Stimulated activated CD8-positive, alpha-beta memory T cell treated with anti-CD3 and anti-CD28 coated beads, Interleukin-4, amount 100 ng/mL, for 24 hours (primary cell): ENCODE measurements at places on chromosomes 1 and 21.

- DNase-seq: no peak
These were observed 160.7 kb downstream of the HHIPL2 start for GRCh38 chr1:222387007-222387814.

- DNase-seq: no peak
These were observed 36.9 kb upstream of the RGS1 start for GRCh38 chr1:192538407-192539296.

DNA sequence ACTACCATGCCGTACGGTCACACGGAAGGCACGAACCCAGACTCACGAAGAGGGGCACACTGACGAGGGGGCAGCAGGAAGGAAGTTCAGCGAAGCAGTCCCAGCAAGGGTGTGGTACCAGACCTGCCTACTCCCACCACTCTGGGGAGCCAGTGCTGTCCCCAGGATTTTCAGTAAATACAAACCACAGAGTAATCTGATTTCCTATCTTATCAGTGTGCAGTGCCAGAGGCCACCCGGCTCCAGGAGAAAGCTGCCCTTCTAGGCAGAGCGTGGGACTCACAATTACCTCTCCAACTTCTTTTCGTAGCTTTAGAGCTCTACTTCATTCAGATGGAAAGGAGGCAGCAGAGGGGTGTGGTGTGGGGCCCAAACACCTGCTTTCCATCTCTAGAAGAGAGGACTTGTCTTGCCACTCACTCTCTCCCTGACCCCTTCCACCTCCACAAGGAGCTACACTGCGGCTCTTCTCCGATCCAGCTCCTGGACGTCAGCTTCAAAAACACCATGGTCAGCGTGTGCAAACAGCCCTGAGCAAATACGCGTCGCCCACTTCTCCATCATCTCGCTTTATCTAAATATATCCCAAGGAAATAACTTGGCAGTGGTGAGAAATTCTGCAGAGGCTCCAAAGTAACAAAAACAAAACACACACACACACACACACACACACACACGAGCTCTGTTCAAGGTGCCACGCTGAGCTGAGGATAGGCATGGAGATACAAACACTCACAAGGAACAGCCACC is 98.5 kb downstream of the MRPL37 start:
- DNase-seq: no peak

DNA sequence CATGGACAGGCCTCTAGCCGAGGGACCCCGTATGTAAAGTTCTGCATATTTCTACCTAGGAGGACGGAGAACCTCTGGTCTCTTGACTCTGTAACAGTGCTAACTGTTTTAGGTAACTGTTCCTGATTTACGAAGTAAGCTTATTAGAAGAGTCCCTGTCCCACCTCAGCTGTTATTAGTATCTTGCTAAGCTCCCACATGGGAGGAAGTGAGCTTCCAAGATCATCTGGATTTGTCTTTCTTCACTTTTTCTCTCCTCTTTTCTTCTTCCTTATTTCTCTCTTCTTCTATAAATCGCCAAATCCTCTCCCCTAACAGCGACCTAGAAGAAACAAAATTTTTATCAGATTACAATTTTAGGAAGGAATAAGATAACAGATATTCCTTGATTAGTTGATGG is 4.4 kb downstream of the CD53 start:
- DNase-seq: no peak

GRCh38 chr21:45611939-45612664 is 31.4 kb upstream of the PCBP3 start:
- no peak for DNase-seq

- no peak for DNase-seq
These were observed 171.0 kb downstream of the ZZZ3 start for GRCh38 chr1:77511440-77511840.

GRCh38 chr1:71269179-71269578 is 188.3 kb upstream of the ZRANB2 start:
- DNase-seq: no peak

DNA sequence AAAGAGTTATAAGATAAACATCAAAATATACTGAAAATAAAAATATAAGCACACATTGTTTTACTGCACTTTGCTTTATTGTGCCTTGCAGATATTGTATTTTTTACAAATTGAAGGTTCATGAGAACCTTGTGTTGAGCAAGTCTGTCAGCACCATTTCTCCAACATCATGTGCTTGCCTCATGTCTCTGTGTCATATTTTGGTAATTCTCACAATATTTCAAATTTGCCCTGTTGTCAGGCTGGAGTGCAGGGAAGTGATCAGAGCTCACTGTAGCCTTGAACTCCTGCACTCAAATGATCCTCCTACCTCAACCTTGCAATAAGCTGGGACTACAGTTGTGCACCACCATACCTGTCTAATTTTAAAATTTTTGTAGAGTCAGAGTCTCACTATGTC is 21.3 kb upstream of the CNIH3 start:
- no peak for DNase-seq

DNA sequence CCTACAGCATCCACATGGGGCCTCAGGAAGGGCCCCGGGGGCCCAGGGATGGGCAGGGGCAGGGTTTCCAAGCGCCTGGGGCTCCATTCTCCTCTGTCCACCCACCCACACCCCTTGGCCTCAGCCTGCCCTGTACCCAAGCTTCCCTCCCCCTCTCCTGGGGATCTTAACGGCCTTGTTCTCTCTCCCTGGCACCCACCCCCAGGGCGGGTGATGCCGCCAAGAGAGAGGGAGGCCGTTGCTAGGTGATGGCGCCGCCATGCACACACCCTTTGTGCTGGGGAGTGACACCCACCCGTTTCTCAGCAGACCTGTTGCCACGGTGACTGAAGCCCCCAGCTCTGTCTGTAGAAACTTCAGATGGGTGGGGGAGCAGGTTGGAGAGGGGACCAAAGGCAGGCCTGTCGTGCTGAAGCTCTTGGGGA is 7.6 kb downstream of the GPR37L1 start:
- DNase-seq: no peak

DNA sequence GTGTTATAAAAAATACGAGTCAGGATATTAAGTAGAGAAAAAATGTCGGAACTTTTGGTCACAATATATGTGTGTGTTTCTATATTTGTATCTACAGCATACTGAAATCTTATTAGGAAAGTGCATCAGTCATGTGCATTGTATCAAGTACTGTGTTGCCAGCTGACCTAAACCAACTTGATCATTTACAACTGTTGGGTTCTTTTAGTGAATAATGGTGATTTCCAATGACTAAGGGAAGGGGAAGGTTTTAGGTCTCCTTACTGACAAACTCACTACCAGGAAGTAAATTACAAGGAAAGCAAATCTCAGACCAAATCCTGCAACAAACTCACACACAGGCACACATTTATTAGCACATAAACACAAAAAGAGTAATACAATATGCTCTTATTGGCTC is 142.7 kb downstream of the TSEN15 start:
- no peak for DNase-seq

- DNase-seq: no peak
These were observed 131.8 kb upstream of the SGIP1 start for GRCh38 chr1:66402194-66402593.

- no peak for DNase-seq
These were observed 499.0 kb downstream of the RWDD3 start for GRCh38 chr1:95733031-95733430.

- no peak for DNase-seq
These were observed 79.3 kb downstream of the OLFML2B start for GRCh38 chr1:161944381-161944780.

DNA sequence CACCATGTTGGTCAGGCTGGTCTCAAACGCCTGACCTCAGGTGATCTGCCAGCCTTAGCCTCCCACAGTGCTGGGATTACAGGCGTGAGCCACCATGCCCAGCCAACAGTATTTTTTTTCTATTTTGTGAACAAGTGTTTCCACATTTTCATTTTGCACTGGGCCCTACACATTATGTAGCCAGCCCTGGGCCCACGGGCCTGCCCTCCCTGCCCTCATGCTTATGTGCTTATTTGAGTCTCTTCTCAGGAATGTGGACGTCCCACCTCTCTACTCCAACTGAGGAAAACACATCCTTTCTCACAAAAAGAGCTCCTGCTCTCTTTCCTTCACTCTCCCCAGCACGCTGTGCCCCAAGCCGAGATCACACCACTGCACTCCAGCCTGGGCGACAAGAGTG is 13.5 kb upstream of the ZBED6 start:
- no peak for DNase-seq

GRCh38 chr1:107430540-107431228 is 289.8 kb downstream of the NTNG1 start:
- no peak for DNase-seq

DNA sequence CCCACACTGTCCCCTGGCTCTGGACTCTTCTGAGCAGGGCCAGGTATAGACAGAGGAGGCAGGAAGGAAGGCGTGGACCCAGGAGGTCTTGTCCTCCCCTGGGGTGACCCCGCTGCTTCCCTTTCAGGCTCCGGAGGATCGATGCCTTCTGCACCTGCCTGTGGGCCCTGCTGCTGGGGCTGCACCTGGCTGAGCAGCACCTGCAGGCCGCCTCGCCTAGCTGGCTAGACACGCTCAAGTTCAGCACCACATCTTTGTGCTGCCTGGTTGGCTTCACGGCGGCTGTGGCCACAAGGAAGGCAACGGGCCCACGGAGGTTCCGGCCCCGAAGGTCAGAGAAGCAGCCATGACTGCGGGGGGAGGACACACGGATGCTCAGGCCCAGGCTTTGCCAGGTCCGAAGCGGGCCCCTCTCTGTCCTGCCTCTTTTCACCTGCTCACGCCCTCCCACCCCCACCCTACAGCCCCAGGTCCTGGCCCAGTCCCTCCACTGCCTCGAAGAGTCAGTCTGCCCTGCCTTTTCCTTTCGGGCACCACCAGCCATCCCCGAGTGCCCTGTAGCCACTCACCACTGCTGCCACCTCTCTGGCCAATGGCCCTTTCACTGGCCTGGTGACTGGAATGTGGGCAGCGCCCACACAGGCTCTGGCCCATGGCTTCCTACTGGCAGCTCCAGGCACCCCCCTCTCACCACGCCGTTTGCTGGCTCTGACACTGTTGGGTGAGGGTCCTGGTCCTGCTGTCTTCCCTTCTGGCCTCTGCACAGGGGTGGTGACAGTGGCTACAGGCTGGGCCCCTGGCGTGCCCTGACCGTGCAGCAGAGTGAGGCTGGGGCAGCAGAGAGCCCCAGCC is 13.5 kb downstream of the TMEM201 start:
- DNase-seq: no peak

DNA sequence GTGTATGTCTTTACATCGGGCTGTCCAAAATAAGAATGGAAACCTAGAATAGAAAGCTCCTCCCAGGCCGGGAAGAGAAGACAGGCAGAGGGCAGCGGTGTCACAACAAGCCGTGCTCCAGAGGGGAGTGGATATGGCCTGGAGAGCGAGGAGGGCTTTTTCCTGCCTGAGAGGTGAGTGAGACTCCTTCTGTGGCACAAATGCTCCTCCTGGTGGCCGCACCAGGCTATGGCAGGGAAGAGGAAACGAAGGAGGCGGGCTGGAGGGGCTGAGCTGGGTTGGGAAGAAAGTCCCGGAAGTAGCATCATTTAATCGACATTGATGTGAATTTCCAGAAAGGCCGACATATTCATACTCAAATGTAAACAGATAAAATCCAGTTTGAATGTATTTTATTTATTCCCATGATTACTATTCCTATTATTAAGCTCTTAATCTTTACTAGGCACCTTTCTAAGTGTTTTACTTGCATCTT is 54.7 kb downstream of the MEF2D start:
- DNase-seq: peak; percentile 71

- DNase-seq: no peak
These were observed 15.7 kb downstream of the ASPM start for GRCh38 chr1:197130677-197131304.

DNA sequence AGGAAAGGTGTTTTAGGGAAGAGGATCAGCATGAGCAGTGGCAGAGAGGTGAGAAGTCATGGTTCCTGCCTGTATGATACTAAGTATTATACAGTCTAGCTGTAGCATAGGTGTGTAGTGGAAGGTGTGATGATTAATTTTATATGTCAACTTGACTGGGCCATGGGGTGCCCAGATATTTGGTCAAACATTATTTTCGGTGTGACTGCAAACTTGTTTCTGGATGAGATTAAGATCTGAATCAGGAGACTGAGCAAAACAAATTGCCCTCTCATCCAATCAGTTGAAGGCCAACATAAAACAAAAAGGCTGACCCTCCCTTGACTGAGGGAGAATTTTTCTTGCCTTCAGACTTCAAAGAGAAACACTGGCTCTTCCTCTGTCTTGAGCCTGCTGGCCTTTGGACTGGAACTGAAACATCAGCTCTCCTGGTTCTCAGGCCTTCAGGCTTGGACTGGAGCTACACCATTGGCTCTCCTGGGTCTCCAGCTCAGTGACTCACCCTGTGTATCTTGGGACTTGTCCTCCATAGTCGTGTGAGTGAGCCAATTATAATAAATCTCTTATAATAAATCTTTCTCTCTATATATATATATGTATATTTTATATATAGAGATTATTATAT is 6.8 kb upstream of the CDC42 start:
- no peak for DNase-seq

- peak; percentile 60 for DNase-seq
These were observed 2.7 kb upstream of the MYOC start for GRCh38 chr1:171654942-171655745.

GRCh38 chr1:30903343-30904034 is 5.1 kb downstream of the SDC3 start:
- no peak for DNase-seq

DNA sequence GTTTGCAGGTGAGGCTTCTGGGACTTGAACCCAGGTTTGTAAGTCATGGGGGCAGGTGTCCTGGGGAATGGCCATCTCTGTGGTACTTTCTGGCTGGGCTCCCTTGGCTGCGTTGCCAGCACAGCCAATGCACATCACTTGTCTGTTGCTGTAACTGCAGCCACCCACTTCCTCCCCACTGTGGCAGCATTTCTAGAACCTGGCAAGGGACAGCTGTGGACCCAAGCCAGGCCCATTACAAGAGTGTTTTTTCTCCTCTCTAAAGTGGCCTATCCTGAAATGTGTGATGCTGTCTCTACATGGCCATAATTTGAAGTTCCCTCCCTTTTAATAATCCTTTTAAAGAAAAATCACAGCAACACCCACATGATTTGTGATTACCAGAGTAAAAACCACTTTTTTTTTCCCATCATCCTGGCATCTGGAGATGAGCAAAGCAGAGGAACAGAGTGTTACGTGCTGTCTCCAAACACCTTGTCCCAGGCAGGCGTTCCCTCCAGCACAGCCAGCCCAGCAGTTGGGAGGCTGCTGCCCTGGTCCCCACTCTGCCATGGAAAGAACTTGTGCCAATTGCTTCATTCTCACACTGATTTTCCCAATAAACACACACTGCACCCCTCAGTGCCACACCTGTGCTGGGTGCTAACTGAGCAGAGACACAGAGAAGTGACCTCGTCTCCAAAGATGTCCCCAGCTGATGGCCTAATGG is 360.6 kb upstream of the USP24 start:
- DNase-seq: no peak

DNA sequence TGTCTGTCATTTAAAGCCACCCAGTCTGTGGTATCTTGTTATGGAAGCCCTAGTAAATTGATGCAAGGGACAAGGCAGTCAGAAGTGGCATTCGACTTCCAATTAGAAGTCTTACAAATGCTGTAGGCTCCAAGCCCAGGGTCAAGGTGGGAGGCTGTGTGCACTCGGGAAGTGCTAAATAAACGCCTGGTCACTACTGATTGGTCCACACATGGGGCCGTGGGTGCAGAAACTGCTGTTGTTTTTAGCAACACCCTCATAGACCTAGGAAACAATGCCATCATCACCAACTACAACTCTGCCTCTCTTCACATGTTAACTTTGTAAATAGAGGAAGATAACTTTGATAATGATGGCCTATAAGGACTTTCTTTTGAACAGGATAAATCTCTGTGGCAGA is 20.2 kb upstream of the ZBTB21 start:
- no peak for DNase-seq

- peak; percentile 50 for DNase-seq
These were observed 70.7 kb downstream of the CD247 start for GRCh38 chr1:167447521-167448136.

GRCh38 chr1:219539645-219540254 is 73.2 kb downstream of the ZC3H11B start:
- no peak for DNase-seq
